CD8-positive, alpha-beta memory T cell (primary cell): ENCODE measurements at places on chromosomes 3 and 15.
A peak's percentile ranks its signal among the peaks of the same experiment; 100 is the strongest.

GRCh38 chr3:175748087-175748730, 889.1 kb downstream of the NAALADL2 start:
- no peak overlapping the region for H3K27ac ChIP-seq
- no peaks in the 10 kb centered on the region for H3K27me3 ChIP-seq
- H3K4me3 ChIP-seq: no peak overlapping the region
- H3K36me3 ChIP-seq: no peaks in the 10 kb centered on the region

DNA sequence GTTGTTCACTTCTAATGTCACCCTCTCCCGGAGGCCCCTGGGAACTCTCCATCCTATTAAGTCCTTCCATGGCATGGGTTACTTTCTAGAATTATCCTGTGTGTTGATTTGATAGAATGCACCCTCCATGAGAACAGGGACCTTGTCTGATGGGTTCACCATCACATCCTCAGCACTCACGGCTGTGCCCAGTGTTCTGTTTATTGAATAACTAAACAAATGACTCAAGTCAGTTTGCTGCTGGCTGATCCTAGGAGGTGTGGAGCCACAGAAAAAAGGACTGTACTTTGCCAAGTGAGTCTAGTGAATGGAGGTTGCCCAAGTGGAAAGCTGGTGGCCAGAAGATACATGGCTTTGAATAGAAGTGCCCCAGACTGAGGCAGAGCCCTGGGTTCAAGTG, 48.5 kb upstream of the RAB6B start:
- H3K4me3 ChIP-seq: no peak overlapping the region
- H3K27ac ChIP-seq: no peak overlapping the region
- no peak for DNase-seq
- H3K27me3 ChIP-seq: no peaks in the 10 kb centered on the region
- no peaks in the 10 kb centered on the region for H3K36me3 ChIP-seq

DNA sequence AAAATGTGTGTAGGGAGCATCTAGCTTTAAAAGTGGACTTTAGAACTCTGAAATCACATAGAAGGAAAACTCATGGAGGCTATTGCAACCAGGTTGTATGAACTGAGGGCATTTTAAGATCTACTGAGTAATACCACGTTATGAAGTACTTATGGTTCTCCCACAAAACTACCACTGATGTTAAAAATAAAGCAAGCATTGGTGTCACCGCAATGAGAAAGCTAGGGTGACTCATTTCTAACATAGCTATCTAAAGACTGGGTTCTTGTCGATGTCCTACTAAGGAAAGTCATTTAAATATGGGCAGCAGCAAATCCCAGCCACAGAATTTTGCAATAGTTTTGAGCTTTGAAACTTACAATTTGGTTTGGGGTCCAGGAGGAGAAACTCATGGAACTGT, 584.8 kb downstream of the DIPK2A start:
- no peak for DNase-seq
- no peak overlapping the region for H3K4me3 ChIP-seq
- no peak overlapping the region for H3K27ac ChIP-seq
- no peaks in the 10 kb centered on the region for H3K27me3 ChIP-seq

DNA sequence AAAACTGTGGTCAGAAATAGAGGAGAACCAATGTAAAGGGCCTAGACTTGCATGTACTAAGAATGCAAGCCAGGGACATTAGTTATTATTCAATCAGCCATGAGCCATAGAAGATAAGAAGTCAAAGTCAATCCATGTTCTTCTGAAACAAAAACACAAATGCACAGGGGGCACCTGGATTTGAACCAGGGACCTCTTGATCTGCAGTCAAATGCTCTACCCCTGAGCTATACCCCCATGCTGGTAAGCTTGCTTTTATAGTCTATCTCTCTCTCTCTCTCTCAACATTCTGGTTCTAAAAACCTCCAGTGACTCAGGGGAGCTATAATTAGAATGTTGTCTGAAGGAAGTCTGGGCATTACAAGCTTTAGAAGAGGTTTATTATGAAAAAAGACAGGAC, 85.6 kb upstream of the ACP3 start:
- no peaks in the 10 kb centered on the region for H3K27me3 ChIP-seq
- H3K4me1 ChIP-seq: no peaks in the 10 kb centered on the region
- H3K27ac ChIP-seq: no peak overlapping the region

- no peak for DNase-seq
- H3K36me3 ChIP-seq: no peaks in the 10 kb centered on the region
- no peak overlapping the region for H3K27ac ChIP-seq
- no peaks in the 10 kb centered on the region for H3K27me3 ChIP-seq
- no peaks in the 10 kb centered on the region for H3K4me1 ChIP-seq
These were observed 232.6 kb downstream of the TBL1XR1 start for GRCh38 chr3:176964661-176965060.

DNA sequence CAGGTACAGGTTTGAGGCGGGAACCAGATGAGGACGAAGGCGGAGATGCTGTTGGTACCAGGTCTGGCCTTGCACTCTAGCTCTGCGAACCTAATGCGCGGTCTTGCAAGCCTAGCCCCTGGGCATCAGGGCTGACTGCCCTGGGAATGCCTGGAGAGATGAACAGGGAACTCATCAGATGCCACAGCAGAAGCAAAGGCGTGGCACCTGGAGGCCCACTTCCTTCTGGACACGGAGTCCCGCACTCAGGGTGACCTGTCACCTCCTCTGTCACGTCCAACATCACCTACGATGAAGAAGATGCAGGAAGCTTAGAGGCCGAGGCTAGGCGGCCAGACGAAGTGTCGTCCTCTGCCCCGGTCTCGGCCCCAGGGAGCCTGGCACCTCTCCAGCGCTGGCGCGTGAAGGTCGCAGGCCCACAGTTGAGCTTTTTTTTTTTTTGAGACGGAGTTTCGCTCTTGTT, 9.4 kb downstream of the RPLP1 start:
- H3K36me3 ChIP-seq: peaks cover 5% of the 10 kb centered on the region
- peak overlapping the region; percentile 74 for H3K27ac ChIP-seq
- peaks cover 25% of the 10 kb centered on the region for H3K4me1 ChIP-seq
- peak overlapping the region; percentile 93 for H3K4me3 ChIP-seq
- DNase-seq: no peak

GRCh38 chr15:36478561-36478960, 100.9 kb upstream of the CDIN1 start:
- no peaks in the 10 kb centered on the region for H3K27me3 ChIP-seq
- no peak overlapping the region for H3K4me3 ChIP-seq
- H3K36me3 ChIP-seq: no peaks in the 10 kb centered on the region
- DNase-seq: no peak

GRCh38 chr3:119977353-119977752, 116.9 kb downstream of the GSK3B start:
- no peak for DNase-seq
- no peaks in the 10 kb centered on the region for H3K27me3 ChIP-seq
- H3K4me3 ChIP-seq: no peak overlapping the region
- no peak overlapping the region for H3K27ac ChIP-seq

- H3K36me3 ChIP-seq: no peaks in the 10 kb centered on the region
- H3K4me3 ChIP-seq: peak within 1 kb of the TSS; percentile 97
- peaks cover 32% of the 10 kb centered on the region for H3K4me1 ChIP-seq
- H3K27ac ChIP-seq: peak within 1 kb of the TSS; percentile 83
- no peaks in the 10 kb centered on the region for H3K27me3 ChIP-seq
These were observed at the start of gene ABHD14A for GRCh38 chr3:51974963-51975851. TSS of gene ABHD14A (plus strand) at chr3:51975064. CDS start at chr3:51975136, 72 bp downstream.

GRCh38 chr15:101652786-101653430, 727 bp upstream of the TM2D3 start:
- H3K4me3 ChIP-seq: peak overlapping the region; percentile 71
- no peaks in the 10 kb centered on the region for H3K27me3 ChIP-seq
- DNase-seq: no peak
- peaks cover 40% of the 10 kb centered on the region for H3K4me1 ChIP-seq

GRCh38 chr3:181722156-181722555, 10.4 kb downstream of the SOX2 start:
- H3K27me3 ChIP-seq: peaks cover 71% of the 10 kb centered on the region
- DNase-seq: no peak
- H3K4me3 ChIP-seq: no peak overlapping the region

DNA sequence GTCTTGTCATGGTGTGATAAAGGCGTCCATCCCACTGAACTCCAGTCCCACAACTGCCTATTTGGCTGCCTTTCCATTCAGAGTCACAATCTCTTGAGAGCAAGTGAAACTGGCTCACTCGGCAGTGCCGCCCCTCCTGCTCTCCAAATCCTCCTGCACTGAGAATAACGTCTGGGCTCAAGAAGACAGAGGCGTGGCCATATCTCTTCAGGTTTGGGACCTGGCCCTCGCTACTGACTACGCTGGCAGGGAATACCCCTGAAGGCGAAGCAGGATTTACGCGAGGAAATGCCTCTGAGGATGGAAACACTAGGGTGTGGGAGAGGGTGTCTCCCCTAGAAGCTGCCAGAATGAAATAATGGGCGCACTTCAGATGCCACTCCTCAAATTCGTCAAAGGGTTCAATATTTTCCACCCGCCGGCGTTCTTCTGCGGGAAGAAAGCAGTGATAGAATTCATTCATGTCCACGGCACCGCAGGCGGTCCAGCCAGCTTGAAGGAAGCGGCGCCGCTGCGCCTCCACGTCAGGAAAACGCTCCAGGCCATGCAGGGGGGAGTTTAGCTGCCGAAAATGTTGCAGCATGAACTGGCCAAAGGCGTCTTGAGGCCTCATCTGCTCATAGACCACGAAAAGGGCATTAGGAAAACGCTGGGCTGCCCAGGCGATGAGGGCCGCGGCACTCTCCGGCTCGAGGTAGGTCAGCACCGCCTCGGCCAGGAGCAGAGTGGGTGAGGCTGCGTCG, 985 bp downstream of the LCMT2 start:
- peak overlapping the region; percentile 98 for H3K27ac ChIP-seq
- H3K36me3 ChIP-seq: no peaks in the 10 kb centered on the region
- no peak for DNase-seq
- no peaks in the 10 kb centered on the region for H3K27me3 ChIP-seq

- H3K27me3 ChIP-seq: no peaks in the 10 kb centered on the region
- peaks cover 10% of the 10 kb centered on the region for H3K4me1 ChIP-seq
- no peaks in the 10 kb centered on the region for H3K36me3 ChIP-seq
- H3K27ac ChIP-seq: no peak overlapping the region
These were observed 4.9 kb downstream of the HAUS2 start for GRCh38 chr15:42553554-42553953.

- no peaks in the 10 kb centered on the region for H3K36me3 ChIP-seq
- peaks cover 32% of the 10 kb centered on the region for H3K4me1 ChIP-seq
- H3K27ac ChIP-seq: no peak overlapping the region
- no peak for DNase-seq
- H3K4me3 ChIP-seq: peak overlapping the region; percentile 45
These were observed 18.9 kb downstream of the VGLL4 start for GRCh38 chr3:11624704-11625375.

DNA sequence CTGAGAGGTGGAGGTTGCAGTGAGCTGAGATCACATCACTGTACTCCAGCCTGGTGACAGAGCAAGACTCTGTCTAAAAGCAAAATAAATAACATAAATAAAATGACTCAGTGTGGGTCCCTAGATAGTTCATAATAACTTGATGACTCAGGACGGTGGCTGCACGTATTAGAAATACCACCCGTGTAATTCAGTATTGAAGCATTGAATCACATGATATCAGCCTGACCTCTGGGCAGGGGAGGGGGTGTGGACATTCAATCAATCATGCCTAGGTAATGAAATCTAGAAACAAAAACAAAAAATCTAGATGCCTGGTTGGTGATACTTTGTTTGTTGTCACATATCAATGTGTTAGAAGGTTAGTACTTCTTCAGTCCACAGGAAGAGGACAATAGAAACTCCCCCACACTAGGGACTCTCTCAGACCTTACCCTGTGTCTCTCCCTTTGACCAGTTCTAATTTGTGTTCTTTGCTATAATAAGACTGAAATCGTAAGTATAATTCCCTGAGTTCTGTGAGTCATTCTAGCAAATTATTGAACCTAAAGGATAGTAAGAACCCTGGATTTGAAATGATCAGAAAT, 177.3 kb downstream of the GAP43 start:
- H3K4me1 ChIP-seq: no peaks in the 10 kb centered on the region
- no peak for DNase-seq
- H3K36me3 ChIP-seq: no peaks in the 10 kb centered on the region

DNA sequence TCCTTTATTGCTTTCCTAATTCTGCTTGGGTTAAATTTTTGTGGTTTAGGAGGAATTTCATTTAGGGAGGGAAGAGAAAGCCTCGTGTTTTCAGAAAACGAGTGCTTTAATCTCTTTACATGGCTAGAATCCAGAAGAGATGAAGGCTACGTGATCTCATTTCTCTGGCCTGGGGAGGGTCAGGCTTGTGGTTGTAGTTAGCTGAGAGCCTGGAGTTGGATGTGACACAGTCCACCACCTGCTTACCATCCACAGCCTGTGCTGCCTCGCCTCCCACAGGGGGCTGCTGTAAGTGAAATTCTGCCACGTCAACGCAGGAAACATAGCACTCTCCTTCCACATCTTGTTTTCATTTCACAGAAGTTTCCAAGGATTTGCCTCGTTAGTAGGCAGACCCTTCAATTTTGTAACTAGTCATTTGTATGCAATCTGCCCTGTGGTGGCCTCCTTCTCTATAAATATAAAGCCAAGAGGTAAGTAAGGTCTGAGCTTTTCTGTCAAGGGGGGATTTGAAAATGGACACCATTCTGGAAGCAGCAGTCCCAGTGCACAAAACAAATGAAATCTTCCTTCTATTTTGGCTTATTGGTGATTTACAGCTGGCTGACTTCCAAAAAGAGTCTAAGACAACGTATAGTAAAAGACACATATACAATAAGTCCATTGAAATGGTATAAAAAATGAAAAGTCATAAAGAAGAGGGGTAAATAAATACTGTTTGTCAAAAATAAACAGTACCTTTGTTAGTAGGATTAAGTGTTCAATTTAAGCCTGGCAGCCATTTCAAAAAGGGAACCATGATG, 3.4 kb downstream of the GXYLT2 start:
- H3K4me3 ChIP-seq: no peak overlapping the region
- DNase-seq: no peak
- peaks cover 7% of the 10 kb centered on the region for H3K4me1 ChIP-seq

DNA sequence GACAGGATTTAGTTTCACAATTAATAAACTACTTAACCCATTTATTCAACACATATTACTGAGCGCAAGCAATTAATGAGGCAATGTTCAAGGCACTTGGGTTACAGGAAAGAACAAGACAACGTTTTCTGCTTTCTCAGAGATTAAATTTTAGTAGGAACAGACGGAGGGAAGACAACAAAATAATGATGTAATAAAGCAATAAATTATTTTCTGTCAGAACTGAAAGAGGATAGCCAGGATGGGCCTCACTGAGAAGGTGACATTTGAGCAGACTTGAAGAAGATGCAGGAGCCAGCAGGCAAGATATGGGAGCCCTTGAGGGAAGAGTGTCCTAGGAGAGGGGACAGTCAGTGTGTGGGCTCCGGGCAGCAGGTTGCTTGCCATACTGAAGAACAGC, 11.3 kb upstream of the RPL14 start:
- no peak overlapping the region for H3K4me3 ChIP-seq
- H3K36me3 ChIP-seq: no peaks in the 10 kb centered on the region
- no peaks in the 10 kb centered on the region for H3K27me3 ChIP-seq
- no peak overlapping the region for H3K27ac ChIP-seq
- no peaks in the 10 kb centered on the region for H3K4me1 ChIP-seq

DNA sequence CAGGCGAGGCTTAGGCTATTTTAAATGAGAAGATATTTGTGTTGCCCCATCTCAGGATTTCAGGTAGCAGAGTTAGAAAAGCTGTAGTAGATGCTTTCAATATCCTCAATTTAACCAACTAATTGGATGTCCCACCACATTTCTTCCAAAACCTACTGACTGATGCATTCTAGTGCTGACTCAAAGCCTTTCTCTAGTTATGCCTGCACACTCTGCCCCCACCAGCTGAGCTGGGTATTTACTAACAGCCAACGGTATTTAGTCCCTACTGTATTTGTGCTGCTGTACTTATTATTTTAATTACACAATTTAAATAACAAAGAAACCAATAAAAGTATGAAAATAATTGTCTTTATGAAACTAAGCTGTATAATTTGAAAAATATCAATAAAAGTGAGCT, 139.5 kb downstream of the OSBPL10 start:
- no peak for DNase-seq
- H3K4me3 ChIP-seq: no peak overlapping the region
- no peaks in the 10 kb centered on the region for H3K27me3 ChIP-seq
- H3K27ac ChIP-seq: no peak overlapping the region
- H3K36me3 ChIP-seq: no peaks in the 10 kb centered on the region
